ENCODE measurements at places on chromosomes 2 and 18. TPM values are rescaled to one million over a fixed set of nuclear protein-coding genes. Genes with fewer than 3 reads are reported as not detected.

The TMEM17 gene
- 1.7 TPM for total RNA-seq

The LIMS4 gene
- 0.07 TPM for total RNA-seq

The IL36RN gene
- not detected for total RNA-seq

The GALR1 gene
- total RNA-seq, result 0.17 TPM

The SLC5A7 gene
- not detected for total RNA-seq

The SERPINB13 gene
- total RNA-seq, result not detected

GRCh38 chr2:47218066-47218581 is 63.0 kb upstream of the STPG4 start:
- DNase-seq, result peak; percentile 34

DNA sequence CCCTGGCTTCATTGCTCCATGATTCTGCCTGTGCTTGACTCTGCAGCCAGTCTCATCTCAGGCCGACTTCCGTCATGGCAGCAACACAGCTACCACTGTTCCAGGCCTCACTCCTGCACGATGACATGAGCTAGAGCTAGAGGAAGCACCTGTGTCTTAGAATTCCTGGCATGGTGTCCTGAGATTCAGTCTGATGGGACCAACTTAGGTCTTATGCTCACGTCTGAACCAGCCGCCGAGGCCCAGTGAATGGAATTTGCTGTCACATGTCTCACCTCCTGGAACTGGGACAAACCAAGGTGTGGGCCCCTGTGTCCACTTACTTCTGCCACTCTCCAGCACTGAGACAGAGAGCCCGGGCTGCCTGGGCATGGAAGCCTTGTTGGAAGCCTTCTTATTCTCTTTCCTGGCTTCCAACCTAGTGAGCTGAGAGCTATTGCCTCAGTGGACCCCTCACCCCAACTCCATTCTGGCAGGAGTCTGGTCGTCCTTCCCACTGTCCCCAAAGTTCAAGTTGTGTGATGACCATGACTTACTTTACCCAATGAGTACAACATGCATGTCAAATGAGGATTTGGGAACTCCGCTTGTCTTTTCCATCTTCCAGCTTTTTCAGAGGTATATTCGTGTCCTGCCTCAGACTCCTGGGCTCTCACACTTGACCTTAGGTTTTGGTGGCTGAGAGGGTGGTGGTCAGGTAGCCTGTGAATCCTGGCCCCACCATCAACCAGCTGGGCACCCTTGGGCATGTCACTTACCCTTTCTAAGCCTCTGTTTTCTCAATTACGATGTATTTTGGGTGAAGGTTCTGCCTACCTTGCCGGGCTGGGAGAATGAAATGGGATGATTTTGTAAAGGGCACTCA is 39.1 kb upstream of the HS6ST1 start:
- no peak for DNase-seq

DNA sequence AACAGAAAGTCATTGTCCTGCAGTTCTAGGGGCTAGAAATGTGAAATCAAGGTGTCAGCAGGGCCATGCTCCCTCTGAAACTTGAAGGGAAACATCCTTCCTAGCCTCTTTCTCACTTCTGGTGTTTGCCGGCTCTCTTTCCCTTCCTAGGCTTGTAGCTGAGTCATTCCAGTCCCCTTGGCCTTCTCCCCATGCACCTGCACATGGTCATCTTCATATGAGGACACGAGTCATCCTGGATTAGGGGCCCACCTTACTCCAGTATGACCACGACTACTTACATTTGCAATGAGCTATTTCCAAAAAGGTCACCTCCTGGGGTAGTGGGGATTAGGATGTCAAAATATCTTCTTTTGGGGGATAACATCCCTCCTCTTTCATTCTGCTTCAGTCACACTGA is 168.5 kb upstream of the CXCR4 start:
- DNase-seq, result no peak

GRCh38 chr2:183214680-183215079 is 90.4 kb downstream of the NUP35 start:
- DNase-seq, result no peak

DNA sequence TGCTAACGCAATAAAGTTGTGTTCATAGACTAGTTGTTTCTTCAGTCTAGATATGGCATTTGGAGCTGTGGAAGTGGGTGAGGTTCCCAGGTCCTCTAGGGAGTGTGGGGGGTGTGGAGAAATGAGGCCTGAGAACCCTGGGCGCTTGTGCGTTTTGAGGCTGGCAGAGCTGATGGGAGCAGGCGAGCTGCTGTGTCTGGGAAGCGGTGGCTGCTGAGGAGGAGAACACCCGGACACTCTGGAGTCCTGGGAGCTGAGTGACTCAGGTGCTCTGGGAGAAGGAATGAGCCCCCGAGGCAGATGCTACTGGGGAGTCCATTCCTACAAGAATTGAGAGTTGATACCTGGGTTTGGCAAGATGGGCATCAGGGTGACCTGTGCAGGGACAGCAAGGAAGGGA is 67.5 kb downstream of the LPIN1 start:
- DNase-seq, result no peak

GRCh38 chr2:232973011-232973735 is 39.9 kb downstream of the NGEF start:
- DNase-seq, result no peak

- no peak for DNase-seq
Observed at GRCh38 chr2:204023088-204023487, 86.5 kb downstream of the ICOS start.

DNA sequence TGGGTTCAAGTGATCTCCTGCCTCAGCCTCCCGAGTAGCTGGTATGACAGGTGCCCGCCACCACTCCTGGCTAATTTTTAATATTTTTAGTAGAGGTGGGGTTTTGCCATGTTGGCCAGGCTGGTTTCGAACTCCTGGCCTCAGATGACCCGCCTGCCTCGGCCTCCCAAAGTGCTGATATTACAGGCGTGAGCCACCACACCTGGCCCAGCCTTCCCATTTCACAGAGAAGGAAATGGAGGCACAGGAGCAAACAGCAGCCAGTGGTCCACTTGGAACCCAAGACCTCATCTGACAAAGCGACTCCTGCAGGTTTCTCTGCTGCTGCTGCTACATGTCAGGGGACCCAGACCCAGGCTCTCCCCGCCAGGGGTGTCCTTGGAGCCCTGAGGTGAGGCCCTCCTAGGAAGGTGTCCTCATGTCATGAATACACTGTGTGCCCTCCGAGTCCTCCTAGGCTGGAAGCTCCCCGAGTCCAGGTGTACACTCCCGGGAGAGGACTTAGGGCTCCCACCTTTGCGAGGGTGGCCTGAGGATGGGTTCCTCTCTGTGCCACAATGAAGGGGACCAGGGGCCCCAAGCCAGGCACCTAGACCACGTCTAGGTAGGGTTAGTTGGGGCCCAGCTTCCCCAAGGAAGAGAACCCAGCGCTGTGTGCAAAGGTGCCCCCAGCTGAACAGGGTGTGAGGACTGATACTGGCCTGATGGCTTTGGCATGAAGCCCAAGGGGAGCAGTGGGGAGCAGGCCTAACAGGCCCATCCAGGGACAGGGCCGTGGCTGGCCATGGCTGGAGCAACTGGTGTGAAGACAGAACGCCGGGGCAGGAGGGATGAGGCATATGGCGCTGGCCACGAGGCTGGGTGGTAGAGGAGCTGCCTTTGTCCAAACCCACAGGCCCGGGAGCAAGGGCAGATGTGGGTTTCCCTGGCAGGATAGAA is 56.1 kb downstream of the HS6ST1 start:
- peak; percentile 33 for DNase-seq

- DNase-seq, result peak; percentile 22
Observed at GRCh38 chr2:151336863-151337371, 20.5 kb upstream of the TNFAIP6 start.

DNA sequence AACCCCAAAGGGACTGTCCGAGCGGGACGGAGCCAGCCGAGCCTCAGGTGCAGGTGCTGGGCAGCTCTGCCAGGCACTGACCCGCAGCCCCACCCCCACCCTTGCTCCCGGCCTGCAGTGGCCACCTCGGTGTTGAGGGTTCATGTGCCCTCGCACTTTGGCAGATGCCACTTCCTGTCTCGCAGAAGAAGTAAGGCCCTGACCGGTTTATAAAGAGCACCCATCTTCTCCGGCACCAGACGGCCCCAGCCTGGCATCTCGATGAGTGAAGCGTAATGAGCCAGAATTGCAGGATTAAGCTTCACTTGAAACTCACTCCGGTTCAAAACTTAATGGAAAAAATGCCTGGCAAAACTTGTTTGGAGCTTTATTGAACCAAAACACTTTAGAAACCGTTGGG is 10.9 kb upstream of the NFATC1 start:
- peak; percentile 41 for DNase-seq

GRCh38 chr2:164560181-164560792 is 61.0 kb downstream of the GRB14 start:
- DNase-seq, result no peak

DNA sequence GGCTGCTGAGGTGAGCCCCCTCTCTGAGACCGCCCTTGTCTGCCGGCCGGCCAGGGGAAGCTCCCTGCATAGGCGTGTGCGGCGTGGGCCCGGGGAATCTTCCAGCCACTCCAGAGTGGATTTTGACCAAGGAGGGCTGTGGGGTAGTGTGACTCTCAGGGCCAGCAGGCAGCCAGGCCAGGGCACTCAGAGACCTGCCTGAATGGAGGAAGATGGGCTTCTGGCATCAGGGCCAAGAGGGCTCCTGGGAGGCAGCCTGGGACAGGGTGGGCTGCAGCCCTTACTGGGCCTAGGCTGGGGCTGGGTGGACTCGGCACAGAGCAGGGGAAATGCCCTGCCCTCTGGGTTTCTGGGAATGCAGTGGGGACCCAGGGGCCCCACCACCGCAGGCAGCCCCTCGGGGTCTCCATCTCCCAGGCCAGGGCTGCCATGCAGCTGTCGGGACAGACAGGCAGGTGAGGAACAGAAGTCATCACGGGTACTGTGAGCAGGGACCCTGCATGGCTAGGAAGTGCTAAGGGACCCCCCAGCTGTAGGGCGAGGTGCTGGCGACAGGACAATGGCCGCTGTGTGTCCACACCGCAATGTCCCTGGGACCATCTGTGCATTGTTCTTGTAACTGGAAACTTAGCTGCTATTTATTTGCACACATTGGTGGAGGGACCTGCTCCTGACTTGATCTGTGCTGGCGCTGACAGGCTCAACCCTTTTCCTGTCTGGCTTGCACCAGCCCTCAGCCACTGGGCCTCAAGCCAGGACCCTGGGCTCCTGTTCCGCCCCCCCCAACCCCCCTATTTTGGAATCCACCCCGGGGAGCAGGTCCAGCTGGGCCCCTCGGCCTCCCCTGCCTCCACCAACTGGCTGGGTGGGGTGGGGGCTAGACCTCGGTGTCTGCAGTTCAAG is 4.1 kb downstream of the PDCD1 start:
- peak; percentile 65 for DNase-seq

GRCh38 chr2:237205561-237205971 is 119.9 kb downstream of the COPS8 start:
- no peak for DNase-seq

- DNase-seq, result peak; percentile 82
Observed at GRCh38 chr18:55779691-55780585, 191.9 kb upstream of the TCF4 start.

DNA sequence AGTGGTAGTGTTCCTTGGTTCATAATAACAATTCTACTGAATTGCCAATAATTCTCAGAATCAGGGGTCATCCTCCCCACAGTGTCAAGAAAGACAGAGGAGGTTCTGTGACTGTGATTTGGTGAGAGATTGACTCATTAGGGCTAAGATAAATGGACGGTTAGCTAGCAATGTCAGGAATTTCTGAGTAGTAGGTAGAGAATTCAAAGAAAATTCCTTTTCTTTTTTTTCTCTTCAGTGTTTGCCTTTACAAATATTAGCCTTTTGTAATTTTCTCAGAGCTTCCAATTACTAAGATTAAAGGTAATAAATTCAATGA is 16.8 kb upstream of the CRIM1 start:
- DNase-seq, result no peak

DNA sequence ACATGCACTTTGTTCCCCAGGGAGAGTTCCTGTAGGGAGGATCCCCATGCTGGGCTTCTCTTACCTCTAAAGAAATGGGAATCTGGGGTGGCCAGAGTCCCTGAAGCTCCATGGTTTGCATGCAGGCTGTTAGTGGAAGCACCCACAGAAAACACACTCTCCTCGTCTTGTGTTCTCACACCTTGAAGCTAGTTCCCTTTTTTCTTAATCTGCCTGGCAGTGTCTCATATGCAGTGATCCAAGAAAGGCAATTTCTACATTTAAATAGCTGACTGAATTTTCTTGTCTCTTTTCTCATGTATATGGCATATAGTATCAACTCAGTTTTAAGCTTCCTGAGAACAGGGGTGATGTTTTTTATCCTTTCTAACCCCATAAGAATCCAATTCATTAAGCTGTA is 65.0 kb downstream of the LINC00305 start:
- DNase-seq, result no peak
